ENCODE measurements at places on chromosomes 7 and 10.

GRCh38 chr10:78915190-78915518 is 153.6 kb upstream of the ZMIZ1 start:
- no peaks in the 10 kb centered on the region for H3K36me3 ChIP-seq
- no peak overlapping the region for H3K27ac ChIP-seq
- DNase-seq, result no peak
- no peaks in the 10 kb centered on the region for H3K27me3 ChIP-seq
- H3K4me3 ChIP-seq, result no peak overlapping the region

DNA sequence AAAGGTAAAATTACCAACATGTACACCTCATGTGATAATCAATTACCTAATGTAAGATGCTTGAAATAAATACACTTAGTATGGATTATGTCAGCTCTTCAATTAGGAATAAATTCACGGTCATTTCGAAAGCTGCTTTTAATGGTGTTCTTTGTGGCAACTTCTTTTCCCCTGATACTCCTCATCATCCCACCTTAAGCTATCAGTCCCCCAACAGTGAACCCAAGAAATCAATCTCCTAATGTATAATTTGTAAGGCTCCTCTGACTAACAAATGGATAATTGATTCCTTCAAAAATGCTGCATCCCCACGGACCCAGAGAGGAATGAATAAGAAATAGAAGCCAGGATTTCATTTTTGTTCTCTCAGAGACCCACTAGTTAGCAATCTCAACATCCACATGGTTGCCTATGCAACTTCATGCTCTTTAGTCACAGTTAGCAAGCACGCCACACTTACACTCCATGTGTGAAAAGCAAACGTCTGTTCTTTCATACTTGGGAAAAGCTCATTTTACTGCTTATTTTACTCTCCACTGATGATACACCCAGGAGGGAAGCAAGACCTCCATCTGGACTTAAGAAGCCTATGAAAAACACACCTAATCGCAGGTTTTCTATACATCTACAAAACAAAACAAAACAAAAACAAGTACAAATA is 70.1 kb downstream of the VPS41 start:
- no peaks in the 10 kb centered on the region for H3K27me3 ChIP-seq
- H3K36me3 ChIP-seq, result no peaks in the 10 kb centered on the region
- H3K4me1 ChIP-seq, result peaks cover 3% of the 10 kb centered on the region
- no peak overlapping the region for H3K4me3 ChIP-seq
- no peak for DNase-seq

GRCh38 chr7:132109769-132110168 is 466.5 kb downstream of the PLXNA4 start:
- H3K27me3 ChIP-seq, result no peaks in the 10 kb centered on the region
- no peak overlapping the region for H3K27ac ChIP-seq
- DNase-seq, result no peak

- no peak overlapping the region for H3K27ac ChIP-seq
- no peak for DNase-seq
- no peaks in the 10 kb centered on the region for H3K27me3 ChIP-seq
- peaks cover 8% of the 10 kb centered on the region for H3K4me1 ChIP-seq
These were observed 20.9 kb downstream of the EBF3 start for GRCh38 chr10:129942936-129943715.

DNA sequence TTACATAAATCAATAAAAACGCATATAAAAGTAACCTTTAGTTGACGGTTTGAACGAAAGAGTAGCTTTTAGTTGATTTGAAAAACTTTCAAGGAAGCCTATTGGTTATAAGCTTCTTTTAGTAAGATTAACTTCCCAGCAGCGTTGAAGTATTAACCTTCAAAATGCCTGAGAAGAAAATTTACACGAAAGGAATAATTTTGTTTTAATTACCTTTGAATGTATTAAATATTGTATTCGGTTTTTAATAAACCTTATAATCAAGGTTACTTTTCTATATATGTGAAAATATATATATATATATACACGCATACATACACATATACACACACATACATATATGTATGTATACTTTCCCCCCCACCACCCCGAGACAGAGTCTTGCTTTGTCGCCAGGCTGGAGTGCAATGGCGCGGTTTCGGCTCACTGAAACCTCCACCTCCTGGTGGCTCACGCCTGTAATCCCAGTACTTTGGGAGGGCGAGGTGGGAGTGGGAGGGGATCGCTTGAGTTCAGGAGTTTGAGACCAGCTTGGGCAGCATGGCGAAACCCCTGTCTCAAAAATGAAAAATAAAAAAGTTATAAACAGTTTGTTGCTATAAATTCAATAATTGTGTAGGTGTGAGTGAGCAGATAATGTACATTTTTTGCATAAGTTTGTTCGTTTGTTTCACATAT is 57.6 kb upstream of the EZH2 start:
- H3K27me3 ChIP-seq, result no peaks in the 10 kb centered on the region
- peak overlapping the region; percentile 75 for H3K4me3 ChIP-seq
- H3K36me3 ChIP-seq, result no peaks in the 10 kb centered on the region
- H3K4me1 ChIP-seq, result peaks cover 8% of the 10 kb centered on the region
- DNase-seq, result peak; percentile 65
- peak overlapping the region; percentile 90 for H3K27ac ChIP-seq

DNA sequence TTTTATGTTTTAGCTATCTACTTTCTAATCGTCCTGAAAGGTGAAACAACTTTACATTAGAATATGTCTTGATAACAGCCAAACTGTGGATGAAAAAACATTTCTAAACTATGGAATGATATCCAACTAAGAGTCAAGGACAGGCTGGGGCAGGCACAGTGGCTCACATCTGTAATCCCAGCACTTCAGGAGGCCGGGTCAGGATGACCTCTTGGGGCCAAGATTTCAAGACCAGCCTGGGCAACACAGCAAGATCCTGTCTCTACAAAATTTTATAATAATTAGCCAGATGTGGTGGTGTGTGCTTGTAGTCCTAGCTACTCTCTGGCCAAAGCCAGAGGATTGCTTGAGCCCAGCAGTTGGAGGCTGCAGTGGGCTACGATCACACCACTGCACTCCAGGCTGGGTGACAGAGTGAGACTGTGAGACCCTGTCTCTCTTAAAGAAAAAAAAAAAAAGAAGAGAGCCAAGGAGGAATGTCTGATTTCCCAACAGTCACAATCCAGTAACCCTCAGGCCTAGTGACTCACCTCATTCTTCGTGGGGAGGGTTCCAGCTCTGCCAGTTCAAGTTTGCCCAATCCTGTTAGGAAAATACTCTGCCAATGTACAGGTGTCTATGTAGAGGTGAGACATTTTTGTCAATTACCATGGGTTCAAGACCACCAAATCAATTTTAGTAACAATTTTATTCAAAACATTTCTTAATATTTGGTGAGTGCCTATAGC is 14.6 kb upstream of the FZD1 start:
- no peaks in the 10 kb centered on the region for H3K4me1 ChIP-seq
- DNase-seq, result no peak
- no peaks in the 10 kb centered on the region for H3K36me3 ChIP-seq
- no peaks in the 10 kb centered on the region for H3K27me3 ChIP-seq

DNA sequence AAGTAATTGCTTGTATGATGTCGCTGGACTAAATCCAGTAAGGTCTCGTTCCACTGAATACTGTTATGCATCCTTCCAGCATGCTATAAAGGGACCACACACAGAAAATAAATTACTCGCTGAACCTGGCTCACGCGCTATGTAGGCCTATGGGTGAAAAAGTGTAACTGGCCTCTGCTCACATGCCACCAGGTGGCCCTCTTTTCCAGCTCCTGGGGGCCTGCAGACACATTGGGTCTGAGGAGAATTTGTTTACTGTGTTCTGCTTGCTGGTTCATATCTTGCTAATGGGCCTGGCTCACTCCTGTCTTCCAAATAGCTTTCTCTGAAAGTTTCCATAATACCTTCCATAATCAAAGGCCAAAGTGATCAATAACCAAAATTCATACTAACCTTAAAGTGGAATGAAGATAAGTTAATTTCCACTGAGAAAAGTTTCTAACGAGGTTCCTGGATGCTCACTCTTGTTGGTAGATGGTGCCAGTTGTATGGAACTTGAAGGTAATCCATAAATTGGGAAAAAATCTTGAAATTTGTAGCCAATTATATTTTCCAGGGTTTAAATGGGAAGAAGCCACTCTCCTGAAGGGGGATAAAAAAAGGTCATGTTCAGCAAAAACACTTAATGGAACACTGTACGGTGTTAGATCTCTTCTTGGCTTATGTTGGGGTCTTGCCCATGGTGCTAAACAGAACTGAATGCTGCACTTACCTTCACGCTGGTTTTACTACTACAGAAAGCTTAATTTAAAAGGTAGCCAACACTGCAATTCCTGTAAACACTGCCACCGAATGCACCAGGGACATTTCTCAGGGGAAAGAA is 27.0 kb upstream of the ZPBP start:
- no peaks in the 10 kb centered on the region for H3K27me3 ChIP-seq
- H3K4me3 ChIP-seq, result no peak overlapping the region
- H3K4me1 ChIP-seq, result no peaks in the 10 kb centered on the region
- no peaks in the 10 kb centered on the region for H3K36me3 ChIP-seq

GRCh38 chr7:50664937-50665336 is 99.7 kb upstream of the DDC start:
- H3K27ac ChIP-seq, result no peak overlapping the region
- H3K27me3 ChIP-seq, result no peaks in the 10 kb centered on the region
- no peak for DNase-seq
- no peaks in the 10 kb centered on the region for H3K36me3 ChIP-seq

- no peaks in the 10 kb centered on the region for H3K36me3 ChIP-seq
- H3K27ac ChIP-seq, result no peak overlapping the region
- no peaks in the 10 kb centered on the region for H3K27me3 ChIP-seq
These were observed 290.9 kb downstream of the CRPPA start for GRCh38 chr7:16130111-16131110.

Data from body of pancreas (tissue), 4 donors.